Vagina (tissue), 2 donors: ENCODE measurements at places on chromosomes 16 and 17. TPM values are rescaled to one million over a fixed set of nuclear protein-coding genes. Genes with fewer than 3 reads are reported as not detected.

DNA sequence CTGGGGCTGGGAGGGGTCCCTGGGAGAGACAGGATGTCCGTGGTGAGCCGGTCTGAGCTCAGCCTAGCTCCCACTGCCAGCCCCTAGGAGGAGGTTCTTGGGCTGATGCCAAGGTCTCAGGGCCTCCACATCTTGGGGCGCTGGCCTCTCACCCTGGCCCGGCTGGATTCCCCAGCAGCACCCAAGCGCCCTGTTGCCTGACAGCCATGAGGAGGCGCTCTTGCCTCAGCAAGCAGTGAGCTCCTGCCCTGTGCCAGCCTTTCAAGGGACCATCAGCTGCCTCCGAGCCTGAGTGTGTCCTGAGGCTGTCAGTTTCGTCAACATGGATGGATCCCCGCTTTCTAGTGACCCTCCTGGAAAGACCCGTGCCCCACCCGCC is 234.9 kb upstream of the CIBAR2 start:
- no peaks in the 10 kb centered on the region for H3K36me3 ChIP-seq
- no peak for DNase-seq
- no peak overlapping the region for H3K27ac ChIP-seq
- no peak overlapping the region for H3K4me3 ChIP-seq

- DNase-seq, result no peak
- peaks cover 16% of the 10 kb centered on the region for H3K4me1 ChIP-seq
- H3K36me3 ChIP-seq, result no peaks in the 10 kb centered on the region
- H3K27me3 ChIP-seq, result no peaks in the 10 kb centered on the region
These were observed 357.6 kb upstream of the SALL1 start for GRCh38 chr16:51508490-51509212.

DNA sequence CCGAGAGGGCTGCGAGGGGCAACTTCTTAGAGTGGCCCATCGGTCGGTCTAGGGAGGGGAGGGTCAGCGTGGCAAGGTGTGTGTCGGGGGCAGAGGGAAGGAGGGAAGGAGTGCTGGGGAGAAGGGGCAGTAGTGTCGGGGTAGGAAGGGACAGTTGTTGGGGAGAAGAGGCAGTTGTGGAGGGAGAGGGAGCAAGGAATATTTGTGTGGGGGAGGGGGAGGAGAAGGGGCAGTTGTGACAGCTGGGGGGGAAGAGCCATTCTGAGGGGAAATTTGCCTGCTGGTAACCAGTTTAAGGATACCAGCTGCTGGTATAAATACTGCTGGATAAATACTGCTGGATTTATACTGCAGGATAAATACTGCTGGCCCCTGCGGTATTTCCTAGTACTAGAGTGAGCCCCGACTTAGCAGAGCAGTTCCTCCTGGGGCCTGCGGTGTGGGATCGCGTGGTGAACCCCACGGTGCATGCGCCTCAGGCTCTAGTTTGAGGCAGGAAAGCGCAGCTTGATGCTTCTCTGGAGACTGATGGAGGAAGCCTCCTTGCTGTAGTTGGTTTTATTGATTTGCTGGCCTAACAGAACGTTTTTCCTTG is 309 bp downstream of the DNAH2 start:
- H3K27ac ChIP-seq, result peak overlapping the region; percentile 74
- H3K4me3 ChIP-seq, result peak overlapping the region; percentile 57
- H3K36me3 ChIP-seq, result no peaks in the 10 kb centered on the region
- H3K4me1 ChIP-seq, result peaks cover 24% of the 10 kb centered on the region

The KCNJ18 gene
- not detected for total RNA-seq

DNA sequence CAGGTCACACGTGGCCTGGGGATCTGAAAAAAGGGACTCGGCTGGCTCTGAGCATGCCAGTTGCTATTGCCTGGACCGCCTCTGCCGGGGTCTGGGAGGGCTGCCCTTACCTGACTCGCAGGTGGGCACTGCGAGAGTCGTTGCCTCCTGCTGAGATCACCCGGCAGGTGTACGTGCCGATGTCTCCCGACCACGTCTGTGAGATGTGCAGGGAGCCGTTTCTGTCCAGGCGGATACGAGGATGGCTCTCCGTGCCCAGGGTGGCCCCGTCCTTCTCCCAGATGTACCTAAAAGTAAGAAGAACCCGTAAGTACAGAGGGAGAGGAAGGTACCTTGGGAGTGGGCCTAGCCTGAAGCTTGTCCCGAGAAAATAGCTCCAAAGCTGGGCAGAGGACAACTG is 112.0 kb upstream of the CDC42EP4 start:
- no peak overlapping the region for H3K4me3 ChIP-seq
- no peaks in the 10 kb centered on the region for H3K27me3 ChIP-seq
- H3K27ac ChIP-seq, result no peak overlapping the region
- no peaks in the 10 kb centered on the region for H3K4me1 ChIP-seq
- H3K36me3 ChIP-seq, result no peaks in the 10 kb centered on the region

- no peaks in the 10 kb centered on the region for H3K27me3 ChIP-seq
- H3K4me1 ChIP-seq, result peaks cover 62% of the 10 kb centered on the region
- DNase-seq, result no peak
- H3K4me3 ChIP-seq, result no peak overlapping the region
These were observed 3.2 kb downstream of the TMC6 start for GRCh38 chr17:78125138-78125913.

DNA sequence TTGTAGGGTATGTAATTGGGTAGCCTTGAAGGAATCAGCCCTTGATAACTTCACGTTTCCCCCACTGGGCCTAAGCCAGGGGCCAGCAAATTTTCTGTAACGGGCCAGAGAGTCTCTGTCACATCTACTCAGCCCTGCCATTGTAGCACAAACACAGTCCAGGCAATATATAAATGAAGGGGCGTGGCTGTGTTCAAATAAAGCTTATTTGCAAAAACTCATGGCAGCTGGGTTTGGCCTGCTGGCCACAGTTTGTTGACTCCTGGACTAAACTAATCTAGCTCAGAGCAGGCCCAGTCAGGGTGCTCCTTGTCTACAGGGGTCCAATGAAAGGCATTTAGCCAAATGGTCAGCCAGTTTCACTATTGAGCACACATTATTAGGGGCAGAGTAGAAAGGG is 141.6 kb downstream of the CCDC182 start:
- H3K4me1 ChIP-seq, result peaks cover 37% of the 10 kb centered on the region
- no peak overlapping the region for H3K27ac ChIP-seq
- H3K27me3 ChIP-seq, result no peaks in the 10 kb centered on the region
- H3K4me3 ChIP-seq, result no peak overlapping the region
- no peak for DNase-seq

DNA sequence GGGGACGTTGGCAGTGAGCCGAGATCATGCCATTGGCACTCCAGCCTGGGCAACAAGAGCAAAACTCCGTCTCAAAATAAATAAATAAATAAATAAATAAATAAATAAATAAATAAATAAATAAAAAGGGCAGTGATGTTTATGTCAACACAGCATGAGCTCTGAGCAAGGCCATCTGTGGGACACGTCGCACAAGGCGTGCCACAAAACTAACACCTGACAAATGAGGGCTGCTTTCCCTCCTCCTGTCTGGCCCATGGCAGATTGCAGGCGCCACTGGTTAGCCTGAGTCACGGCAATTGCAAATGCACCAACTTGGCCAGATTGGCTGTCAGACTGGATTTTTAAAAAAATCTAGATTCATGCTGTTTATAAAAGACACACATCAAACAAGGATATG is 25.9 kb upstream of the SPNS3 start:
- no peak overlapping the region for H3K27ac ChIP-seq
- DNase-seq, result no peak
- H3K27me3 ChIP-seq, result no peaks in the 10 kb centered on the region
- no peaks in the 10 kb centered on the region for H3K36me3 ChIP-seq
- H3K4me1 ChIP-seq, result no peaks in the 10 kb centered on the region
- H3K4me3 ChIP-seq, result no peak overlapping the region

DNA sequence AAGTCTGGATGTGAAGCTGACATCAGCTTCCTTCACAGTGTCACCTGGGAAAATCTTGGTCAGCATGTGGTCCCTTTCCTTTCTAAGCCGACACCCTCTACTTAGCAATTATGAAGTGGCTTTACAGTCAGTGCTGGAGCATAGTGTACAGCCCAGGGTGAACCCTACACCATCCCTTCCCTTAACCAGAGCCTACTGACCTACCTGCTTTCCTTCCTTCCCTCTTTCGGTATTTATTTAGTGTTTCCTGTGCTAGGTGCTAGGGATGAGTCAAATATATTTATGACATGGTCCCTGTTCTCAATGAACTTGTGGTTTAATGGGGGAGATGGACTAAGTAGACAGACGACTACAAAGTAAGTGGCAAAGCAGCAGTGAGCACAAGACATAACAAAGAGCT is 77.5 kb downstream of the CDK5R1 start:
- no peaks in the 10 kb centered on the region for H3K4me1 ChIP-seq
- no peaks in the 10 kb centered on the region for H3K36me3 ChIP-seq
- H3K4me3 ChIP-seq, result no peak overlapping the region
- H3K27ac ChIP-seq, result no peak overlapping the region
- no peak for DNase-seq
